ENCODE measurements at places on chromosomes 12 and 14.

DNA sequence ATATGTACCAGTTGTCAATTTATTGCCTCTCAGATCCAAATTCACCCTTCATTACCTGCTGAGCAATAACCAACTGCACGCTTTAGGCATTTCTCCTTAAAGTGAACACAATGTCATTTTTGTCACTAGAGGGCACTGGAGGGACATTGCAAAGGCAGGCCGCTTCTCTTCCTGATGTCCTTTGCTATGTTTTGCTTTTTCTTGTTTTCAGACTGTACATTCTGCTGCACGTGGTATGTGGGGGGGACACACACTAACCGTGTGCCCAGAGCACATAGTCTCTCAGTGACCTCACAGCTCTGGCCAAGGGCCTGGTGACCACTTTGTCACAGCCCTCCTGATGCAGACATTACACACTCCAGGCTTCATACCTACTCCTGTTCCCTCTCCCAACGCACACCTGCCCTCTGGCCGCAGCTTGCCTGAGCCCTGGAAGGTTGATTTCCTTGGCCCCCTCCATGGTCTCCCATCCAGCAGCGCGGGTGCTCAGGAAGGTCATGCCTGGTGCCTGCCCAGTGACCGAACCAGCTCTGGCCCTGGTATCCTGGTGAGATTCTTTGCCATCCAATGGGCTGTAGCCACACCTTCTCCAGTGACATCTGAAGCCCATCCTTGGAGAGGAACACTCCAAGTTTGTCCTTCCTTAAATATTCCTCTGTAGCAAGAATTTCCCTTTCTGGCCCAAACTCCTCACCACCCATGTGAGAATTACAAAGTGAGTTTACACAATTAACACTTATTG lies 39.9 kb downstream of the MYO1H start:
- DNase-seq: no peak

DNA sequence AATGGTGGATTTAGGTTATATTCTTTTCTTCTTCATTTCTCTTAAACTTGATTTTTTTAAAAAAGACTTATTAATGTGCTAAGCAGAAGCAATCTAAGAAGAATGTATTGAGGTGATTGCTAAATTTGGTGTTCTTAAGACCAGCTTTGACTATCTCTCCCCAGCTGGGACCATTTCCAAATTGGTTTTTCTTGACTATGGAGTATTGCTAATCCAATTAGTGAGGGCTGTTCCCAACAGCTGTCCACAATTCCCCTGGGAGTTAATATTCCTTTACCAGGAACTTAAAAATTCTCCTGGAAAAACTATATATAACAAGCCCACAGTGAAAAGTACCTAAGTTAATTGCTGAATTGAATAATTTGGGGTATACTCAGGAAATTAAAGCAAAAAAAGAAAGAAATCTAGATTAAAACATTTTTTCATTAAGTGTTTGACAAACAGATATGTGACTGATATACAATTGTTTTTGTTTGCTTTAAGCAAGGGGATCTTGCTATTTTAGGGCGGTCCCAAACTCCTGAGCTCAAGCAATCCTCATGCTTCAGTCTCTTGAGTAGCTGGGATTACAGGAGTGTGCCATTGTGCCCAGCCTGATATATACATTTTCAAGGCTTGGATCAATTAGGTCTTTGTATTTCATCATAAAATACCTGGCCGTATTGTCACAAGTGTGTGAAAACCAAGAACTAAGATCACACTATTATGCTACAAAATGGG lies 105.0 kb downstream of the FAR2 start:
- no peak for DNase-seq

- DNase-seq: no peak
Observed at GRCh38 chr12:74890237-74890599, 319.4 kb downstream of the KCNC2 start.

- DNase-seq: no peak
Observed at GRCh38 chr12:78096909-78097597, 266.4 kb downstream of the NAV3 start.

GRCh38 chr12:13038491-13039161 lies 5.6 kb upstream of the FAM234B start:
- DNase-seq: no peak

GRCh38 chr12:66268562-66268961 lies 33.7 kb upstream of the HELB start:
- no peak for DNase-seq

All from activated T-cell treated with anti-CD3 and anti-CD28 coated beads, Interleukin-2, amount 50 U/mL, for 48 hours (primary cell).